Activated CD4-positive, alpha-beta T cell treated with anti-CD3 and anti-CD28 coated beads for 1 hour (primary cell): ENCODE measurements at places on chromosomes 3 and 15.

GRCh38 chr3:150868282-150868681 is 37.0 kb downstream of the MINDY4B start:
- no peak for DNase-seq

DNA sequence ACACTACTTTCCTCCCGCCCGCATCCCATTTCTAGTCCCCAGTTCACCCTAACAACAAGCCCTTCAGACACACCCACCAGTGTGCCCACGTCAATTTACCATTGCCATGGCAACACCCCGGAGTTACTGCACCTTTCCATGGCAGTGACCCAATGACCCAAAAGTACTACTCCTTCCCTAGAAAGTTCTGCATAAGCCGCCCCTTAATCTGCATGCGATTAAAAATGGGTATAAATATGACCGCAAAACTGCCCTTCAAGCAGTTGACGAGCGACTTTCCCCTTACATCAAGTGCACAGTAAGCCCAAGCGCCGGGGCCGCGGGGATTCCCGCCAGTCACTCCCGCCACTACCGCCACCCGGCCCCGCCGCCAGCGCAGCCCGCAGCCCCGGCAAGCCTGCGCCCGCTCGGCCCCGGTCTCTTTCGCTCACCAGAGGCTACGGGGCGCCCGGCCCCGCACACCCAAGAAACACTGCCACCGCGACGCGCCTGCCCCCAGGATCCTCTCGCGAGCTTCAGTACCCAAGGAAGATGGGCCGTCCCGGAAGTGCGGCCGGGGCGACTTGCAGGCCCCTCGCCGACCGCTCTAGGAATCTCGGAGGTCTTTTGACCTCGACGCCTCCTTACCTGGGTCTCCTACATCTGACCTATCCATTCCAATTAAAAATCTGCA is 27.2 kb upstream of the ZNF502 start:
- peak; percentile 39 for DNase-seq

GRCh38 chr3:149332227-149332765 is 1.1 kb downstream of the TM4SF18 start:
- DNase-seq, result no peak

DNA sequence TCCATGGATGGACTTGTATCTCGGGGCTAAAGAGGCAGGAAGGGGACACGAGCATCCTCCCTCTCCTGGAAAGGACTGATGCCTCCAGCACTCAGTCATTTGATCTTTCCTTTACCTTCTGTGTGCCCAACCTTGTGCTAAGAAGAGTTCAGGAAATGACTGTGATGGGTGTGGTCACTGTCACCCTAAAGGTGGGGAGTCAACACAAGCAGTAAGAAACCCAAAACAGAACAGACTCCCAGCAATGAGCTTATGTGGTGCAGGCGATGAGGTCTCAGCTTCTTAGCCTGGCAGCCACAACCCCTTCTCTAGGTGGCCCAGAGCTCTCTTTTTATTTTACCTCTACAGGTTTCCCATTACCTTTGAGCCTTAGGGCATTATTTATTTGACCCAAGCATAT is 3.8 kb downstream of the MPI start:
- no peak for DNase-seq

DNA sequence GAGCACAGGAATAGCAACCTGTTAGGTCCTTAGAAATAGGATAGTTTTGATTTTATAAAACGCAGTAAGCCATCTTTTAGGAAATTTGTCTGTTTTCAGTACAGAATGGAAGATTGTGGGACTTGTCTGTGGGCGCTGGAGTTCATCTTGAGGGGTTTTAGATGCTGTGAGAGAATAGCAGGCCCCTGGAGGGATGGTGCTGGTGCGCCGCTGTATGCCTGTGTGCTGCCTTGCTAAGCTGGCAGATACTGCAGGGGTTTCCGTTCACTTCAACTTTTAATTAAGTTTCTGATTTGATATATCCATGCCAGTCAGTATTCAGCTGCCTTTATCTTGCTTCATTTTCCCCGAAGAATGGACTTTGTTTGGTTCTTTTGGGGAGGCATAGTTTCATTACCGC is 4.2 kb downstream of the CACNA2D3 start:
- DNase-seq, result no peak

DNA sequence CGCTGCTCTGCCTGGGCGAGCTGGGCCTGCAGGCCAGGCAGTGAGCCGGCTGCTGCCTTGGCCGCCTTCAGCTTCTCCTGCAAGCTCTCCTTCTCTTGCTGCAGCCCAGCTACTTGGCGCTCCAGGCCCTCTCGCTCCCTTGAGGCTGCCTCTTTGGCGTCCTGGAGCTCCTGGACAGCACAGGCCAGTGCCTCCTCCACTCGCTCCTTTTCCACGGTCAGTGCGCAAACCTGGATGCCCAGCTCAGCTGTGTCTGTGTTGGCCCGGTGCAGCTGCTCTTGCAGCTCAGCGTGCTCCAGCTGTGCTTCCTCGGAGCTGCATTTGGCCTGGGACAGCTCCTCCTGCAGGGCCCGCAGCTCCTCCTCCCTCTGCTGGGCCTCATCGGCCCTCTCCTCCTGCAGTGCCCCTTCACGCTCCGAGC is 23.1 kb downstream of the CXCR6 start:
- no peak for DNase-seq

GRCh38 chr15:57663262-57663661 is 43.3 kb upstream of the POLR2M start:
- no peak for DNase-seq

- no peak for DNase-seq
These were observed 163.9 kb downstream of the THSD4 start for GRCh38 chr15:71278989-71279756.

DNA sequence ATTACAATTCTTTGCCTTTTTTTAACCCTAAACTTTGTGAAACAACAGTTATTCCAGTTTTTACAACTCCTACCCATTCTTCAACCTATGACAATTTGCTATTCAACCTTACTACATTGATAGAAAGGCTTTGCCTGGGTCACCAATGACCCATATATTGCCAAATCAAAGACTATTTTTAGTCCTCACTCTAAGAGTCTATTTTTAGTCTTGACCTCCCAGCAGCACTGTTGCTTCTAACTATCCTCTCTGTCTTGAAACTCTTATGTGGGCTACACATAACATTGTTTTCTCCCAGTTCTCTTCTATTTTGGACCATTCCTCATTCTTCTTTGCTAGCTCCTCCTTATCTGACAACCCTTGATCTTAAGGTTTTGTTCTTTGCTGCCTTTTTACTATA is 71.4 kb downstream of the C3orf80 start:
- no peak for DNase-seq

GRCh38 chr15:66136948-66137347 is 116.6 kb downstream of the MEGF11 start:
- DNase-seq, result no peak

DNA sequence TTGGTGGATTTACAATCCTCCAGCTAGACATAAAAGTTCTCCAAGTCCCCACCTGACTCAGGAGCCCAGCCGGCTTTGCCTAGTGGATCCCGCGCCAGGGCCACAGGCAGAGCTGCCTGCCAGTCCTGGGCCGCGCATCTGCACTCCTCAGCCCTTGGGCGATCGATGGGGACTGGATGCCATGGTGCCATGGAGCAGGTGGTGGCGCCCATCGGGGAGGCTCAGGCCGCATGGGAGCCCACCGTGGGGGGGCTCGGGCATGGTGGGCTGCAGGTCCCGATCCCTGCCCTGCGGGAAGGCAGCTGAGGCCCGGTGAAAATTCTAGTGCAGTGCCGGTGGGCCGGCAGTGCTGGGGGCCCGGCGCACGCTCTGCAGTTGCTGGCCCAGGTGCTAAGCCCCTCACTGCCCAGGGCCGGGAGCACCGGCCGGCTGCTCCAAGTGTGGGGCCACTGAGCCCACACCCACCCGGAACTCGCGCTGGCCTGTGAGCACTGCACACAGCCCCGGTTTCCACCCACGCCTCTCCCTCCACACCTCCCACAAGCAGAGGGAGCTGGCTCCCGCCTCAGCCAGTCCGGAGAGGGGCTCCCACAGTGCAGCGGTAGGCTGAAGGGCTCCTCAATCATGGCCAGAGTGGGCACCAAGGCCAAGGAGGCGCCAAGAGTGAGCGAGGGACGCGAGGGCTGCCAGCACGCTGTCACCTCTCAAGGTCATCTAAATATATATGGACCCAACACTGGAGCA is 38.8 kb upstream of the IGSF11 start:
- no peak for DNase-seq

- no peak for DNase-seq
These were observed 621.4 kb upstream of the ALCAM start for GRCh38 chr3:104745313-104745712.

DNA sequence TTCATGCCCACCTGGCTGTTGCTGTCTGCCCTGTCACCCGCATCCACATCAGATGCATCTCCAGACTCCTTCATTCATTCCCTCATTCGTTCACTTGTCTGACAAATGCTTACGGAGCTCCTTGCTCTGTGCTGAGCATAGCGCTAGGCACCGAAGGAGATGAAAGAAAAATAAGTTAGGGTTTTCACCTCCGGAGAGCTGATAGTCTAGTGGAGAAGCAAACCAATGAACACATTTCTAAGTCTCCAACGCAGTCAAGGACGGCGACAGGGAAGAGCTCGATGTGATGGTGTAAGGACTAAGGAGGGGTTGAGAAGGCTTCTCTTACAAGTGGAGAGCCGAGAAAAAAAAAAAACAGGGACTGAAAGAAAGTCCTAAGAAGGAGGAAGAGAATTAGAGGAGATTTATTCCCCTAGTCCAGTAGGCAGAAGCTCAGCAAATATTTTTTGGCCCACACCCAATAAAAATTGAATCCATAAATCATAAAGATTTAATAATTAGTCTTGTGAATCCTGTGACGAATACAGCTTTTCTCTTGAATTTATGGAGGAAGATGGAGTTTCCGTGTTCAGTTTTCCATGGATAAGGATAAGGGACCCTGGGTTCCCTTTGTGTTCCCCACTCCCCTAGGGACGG is 127.2 kb upstream of the DLG1 start:
- DNase-seq, result no peak

- DNase-seq, result no peak
These were observed 31.4 kb downstream of the GPD1L start for GRCh38 chr3:32137870-32138269.

DNA sequence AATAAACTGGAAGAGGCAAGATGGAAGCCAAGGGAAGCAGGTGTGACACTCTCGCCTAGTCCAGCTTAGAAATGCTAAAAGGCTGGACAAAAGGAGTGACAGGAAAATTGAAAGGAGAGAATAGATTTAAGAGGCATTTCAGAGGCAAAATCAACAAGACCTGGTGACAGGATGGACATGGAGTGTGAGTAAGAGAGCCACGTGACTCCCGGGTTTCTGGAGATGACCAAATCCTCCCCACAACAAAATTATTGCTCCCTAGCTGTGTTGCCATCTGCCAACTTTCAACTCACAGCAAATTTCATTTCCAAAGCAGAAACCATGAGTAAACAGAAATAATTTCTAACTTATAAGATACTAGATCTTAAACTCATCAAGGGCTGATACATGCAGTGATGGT is 52.6 kb downstream of the MTHFS start:
- no peak for DNase-seq

DNA sequence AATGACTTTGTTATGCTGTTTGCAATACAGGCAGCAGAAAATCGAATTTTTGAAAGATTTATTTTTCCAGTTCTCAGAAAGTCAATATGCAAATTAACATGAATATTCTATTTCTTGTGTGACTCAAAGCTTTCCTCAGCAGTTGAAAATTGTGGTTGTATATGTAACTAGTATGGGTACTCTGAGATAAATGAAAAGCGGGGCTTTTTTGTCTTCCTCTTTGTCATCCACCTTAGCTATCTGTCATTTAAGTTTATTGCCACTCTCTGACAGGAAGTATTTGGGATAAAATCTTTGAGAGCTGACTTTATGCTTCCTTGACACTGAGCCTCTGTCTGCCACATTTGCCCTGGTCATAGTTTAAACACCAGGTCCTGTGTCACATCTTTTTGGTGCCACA is 91.5 kb downstream of the ATG7 start:
- DNase-seq, result no peak

GRCh38 chr3:1082108-1082507 is 10.7 kb upstream of the CNTN6 start:
- no peak for DNase-seq

DNA sequence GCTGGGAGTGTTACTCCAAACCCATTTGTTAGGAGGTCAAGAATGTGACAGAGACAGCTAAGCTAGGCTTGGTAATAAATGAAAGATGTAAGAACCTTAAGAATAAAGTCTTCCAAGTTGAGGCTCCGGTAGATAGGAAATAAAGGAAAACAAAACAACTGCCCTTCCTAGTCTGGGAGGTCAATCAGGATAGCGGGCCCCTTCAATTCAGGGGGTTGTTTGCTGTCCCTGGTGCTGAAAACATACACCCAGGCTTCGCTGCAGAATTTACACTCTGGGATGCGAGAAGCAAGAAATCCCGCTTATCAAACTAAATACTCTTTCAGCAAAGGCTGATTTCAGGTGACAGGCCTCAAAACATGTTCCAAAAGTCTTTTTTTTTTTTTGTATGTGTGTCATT is 393.4 kb downstream of the NTRK3 start:
- DNase-seq, result no peak

DNA sequence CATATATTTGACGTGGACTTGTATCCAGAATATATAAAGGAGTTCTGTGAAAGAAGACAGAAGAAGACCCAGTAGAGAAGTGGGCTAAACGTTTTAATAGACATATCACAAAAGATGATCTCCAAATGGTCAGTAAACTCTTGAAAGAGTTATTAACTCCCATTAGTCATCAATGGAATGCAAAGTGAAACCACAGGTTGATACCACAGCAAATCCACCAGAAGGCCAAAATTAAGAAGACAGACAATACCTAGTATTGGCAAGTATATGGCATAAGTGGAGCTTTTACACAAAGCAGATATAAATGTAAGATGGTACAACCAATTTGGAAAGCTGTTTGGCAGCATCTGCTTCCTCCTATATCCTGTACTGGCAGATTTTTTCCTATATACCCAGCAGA is 6.0 kb downstream of the SPATA16 start:
- no peak for DNase-seq

DNA sequence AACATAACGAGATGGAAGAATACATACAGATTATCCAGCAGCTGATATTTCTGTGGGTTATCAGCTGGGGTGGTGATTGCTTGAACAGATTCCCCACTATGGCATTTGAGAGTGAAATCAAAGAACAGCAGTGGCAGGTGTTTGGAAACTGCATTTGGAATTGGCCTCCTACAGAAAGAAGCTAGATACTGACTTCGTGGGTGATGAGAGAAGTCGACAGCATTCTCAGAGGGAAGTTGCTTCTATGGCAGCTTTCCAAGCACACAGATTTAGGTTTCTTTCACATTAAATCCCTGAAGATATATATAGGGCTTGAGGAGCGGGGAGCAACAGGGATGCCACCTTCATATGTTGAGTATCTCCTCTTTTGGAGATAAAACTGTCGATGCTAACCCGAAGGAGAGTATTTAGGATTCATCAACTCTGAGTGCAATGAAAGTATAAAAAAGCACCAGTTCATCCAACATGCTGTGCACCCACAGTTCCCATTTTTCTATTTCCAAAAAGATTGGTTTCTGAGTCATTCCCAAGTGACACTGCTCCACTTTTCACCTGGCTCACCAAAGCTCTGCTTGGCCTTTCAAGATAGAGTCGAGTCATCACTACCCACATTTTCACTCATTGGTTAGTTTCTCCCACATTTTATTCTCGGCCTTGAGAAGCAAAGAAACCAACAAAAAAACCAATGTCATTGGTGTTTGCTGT is 579.8 kb upstream of the SUCLG2 start:
- DNase-seq, result no peak
